ENCODE measurements at places on chromosomes 7 and 10.

- no peak for DNase-seq
Observed at GRCh38 chr7:129146237-129146979, 1.9 kb downstream of the TSPAN33 start.

GRCh38 chr10:71048971-71049615 lies 160.7 kb upstream of the PCBD1 start:
- no peak for DNase-seq

GRCh38 chr10:133399123-133399601 lies 5.2 kb downstream of the MTG1 start:
- DNase-seq = no peak

GRCh38 chr10:35413985-35414861 lies 77.9 kb downstream of the CCNY start:
- peak; percentile 47 for DNase-seq

GRCh38 chr10:51629934-51630639 lies 69.3 kb downstream of the CSTF2T start:
- no peak for DNase-seq

Measured in brain microvascular endothelial cell (primary cell).